ENCODE measurements at places on chromosomes 5 and 9.

DNA sequence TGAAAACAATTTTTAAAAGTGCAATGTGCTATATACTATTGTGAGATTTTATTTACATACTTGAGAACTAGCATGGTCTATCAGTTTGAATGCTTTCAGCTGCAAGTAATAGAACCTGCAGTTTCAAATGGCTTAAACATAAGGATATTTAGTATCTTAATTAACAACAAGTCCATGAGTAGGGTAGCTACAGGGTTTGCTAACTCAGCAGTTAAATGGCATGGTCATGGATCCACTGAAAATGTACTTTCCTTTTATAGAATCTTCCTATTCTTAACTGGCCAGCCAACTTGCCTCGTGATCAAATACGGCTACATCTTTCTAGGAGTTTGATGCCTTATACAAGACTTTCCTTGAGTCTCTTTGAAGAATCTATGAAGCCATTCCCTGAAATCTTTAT is 452.8 kb upstream of the SEMA6A start:
- DNase-seq = no peak

- peak; percentile 71 for DNase-seq
Measured at GRCh38 chr5:169416583-169417196, 115.8 kb upstream of the SLIT3 start.

DNA sequence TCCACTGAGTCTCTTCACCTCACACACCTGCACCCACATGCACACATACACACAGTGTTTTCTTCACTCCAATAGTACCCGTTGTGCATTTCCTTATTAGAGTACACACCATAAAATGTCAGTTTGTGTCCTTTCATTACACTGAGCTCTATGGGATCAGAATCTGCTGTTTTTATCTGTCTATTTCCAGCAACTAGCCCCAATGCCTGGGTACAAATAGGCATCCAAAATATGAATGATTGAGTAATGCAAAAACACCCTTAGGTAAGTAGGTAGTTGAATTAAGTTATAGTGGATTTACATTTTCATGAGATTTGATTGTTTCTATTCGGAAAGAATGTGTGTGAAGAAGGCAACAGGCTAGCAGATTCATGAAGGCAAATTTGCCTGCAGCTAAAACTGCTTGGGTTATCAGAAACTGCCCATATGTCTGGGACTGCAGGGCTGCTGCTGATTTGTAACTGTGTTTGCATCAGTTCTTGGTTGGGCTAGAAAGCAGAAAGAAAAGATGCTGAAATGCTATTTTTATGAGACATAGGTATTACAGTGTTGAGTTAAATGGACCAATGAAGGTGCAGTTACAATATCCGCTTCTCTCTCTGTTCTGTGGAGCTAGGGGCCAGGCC is 26.9 kb downstream of the PPP3R2 start:
- DNase-seq = no peak

DNA sequence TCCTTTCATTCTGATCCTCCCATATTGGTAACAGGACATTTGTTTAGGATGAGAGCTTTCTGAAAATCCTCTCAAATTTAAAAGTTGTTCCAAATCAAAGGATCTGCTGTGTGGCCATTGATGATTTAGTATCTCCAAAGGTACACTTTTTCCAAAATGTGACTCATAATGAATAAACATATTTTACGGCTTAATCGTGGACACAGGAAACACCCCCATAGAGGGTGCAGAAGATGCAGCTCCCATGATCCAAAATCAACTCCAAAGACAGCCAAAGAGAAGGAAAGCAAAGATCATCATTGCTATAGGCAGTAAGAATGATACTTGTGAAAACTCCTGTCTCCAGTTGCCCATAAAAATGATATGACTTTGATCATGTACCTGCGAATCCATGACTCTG is 239.7 kb downstream of the PIK3R1 start:
- no peak for DNase-seq

DNA sequence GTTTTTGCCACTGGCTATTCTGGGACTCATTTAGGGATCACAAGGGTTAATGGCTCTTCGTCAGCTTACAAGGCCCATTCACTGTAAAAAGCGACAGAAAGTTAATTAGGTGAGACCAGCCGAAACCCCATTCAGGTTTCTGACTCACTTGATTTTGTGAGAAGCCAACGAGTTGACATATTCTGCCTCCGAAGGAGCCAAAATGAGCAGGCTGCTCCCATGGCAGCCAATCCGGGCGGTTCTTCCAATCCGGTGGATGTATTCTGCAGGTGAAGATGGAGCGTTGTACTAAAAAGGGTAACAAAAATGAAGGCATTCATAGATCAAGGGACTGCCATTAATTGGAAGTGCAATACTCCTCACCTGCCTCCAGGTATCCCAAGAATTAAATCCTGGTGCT is 39.7 kb downstream of the DDX31 start:
- no peak for DNase-seq

- no peak for DNase-seq
Measured at GRCh38 chr5:132020568-132021339, 9.3 kb upstream of the ACSL6 start.

DNA sequence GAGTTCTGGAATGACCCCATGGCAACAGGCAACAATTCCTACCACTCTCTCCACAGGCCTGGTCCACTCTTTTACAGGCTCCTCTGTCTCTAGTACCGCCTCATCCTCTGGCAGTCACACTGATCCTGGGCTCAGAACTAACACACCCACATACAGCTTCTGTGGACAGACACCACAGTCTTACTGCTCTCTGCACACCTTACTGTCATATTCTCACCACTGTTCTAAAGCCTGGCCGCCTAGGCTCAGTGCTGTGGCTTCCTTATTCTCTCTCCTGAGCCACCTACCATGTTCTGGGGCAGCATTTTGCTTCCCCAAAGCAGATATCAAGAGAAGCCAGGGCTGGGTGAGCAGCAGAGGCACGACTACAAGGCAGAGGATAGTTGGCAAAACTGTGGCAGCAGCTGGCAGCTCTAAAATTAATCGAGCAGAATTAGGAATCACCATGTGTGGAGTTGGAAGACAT is 14.8 kb downstream of the REEP5 start:
- DNase-seq = no peak

- DNase-seq = no peak
Measured at GRCh38 chr5:54645882-54646355, 128.4 kb downstream of the SNX18 start.

GRCh38 chr5:92676215-92677165 is 904.5 kb downstream of the NR2F1-AS1 start:
- no peak for DNase-seq

- peak; percentile 13 for DNase-seq
Measured at GRCh38 chr5:62791059-62791458, 212.4 kb downstream of the LRRC70 start.

- peak; percentile 85 for DNase-seq
Measured at GRCh38 chr5:141695627-141696215, 13.7 kb upstream of the ARAP3 start.

DNA sequence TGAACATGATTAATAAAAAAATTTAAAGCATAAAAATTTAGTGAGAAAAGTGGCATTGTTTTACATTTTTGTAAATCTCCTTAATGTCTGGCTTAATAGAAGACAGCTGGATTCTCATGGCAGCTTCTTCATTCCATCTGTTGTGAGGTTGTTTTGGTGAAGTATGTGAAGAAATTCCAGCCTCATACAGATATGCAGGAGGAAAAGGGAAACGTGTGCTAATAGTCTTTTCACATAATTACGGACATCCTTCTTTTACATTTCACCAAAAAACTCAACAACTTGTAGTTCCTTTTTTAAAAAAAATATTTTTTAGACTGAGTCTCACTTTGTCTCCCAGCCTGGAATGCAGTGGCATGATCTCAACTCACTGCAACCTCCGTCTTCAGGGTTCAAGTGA is 46.9 kb downstream of the HACD4 start:
- no peak for DNase-seq

DNA sequence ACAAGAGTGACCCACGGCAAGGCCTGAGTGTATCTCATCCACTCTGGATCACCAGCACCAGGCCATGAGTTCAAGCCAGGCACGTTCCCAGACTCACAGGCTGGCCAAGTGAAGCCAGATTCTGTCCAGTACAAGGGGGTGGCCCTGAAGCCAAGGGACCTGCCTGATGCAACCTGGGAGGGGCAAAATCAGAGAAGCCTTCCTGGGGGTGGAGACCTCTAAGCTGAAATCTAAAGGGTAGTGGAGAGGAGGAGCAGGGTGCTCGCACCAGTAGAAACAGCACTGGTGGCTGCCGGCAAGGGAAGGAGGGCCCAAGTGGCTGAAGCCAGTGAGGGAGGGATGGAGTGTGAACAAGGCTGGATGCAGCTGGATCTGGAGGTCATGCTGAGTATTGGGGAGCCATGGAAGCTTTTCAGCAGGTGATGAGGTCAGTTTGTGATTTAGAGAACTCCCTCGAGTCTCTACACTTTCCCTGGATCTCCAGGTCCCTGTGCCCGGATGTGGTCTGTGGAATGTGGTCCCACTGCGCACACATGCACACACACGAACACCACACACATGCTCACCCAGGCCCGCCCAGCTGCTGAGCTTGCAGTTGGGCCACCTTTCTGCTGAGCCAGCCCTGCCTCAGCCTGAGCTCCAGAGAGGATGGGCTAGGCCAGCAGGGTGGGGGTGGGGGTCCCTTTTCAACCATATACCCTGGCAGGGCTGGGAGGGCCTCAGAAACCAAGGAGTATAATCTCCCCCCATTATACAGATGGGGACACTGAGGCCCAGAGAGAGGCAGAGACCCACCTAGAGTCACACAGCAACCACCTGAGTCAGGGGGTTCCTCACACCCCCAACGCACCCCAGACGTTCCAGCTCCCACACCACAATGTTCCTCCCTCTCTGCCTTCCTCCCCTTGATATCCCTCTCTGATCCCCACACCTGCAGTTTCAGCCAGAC is 1.6 kb downstream of the PIP5KL1 start:
- no peak for DNase-seq

- DNase-seq = peak; percentile 93
Measured at GRCh38 chr9:35518225-35518821, 28.4 kb downstream of the RUSC2 start.

- no peak for DNase-seq
Measured at GRCh38 chr9:106479679-106480078, 383.3 kb upstream of the ZNF462 start.

DNA sequence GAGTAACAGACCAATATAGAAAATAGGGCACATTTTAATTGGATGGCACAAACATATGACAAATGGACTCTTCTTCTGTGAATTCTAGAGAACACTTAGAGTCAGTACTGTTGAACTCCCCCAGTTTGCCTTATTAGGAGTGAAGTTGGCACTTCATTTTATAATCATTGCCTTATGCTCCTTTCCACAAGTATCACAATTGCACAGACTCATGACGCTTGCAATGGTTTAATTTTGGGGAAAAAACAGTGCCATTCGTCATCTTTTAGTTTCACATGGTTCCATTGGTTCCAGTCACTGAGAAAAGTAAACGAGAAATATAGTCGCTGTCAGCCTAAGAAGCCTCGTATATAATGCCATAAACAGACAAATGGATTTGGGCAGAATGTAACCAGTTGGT is 71.2 kb downstream of the LURAP1L start:
- DNase-seq = no peak

GRCh38 chr9:35557320-35557719 is 47.7 kb upstream of the TESK1 start:
- no peak for DNase-seq

Measured in SW480 (cell line).